ENCODE measurements at places on chromosomes 2 and 18.

DNA sequence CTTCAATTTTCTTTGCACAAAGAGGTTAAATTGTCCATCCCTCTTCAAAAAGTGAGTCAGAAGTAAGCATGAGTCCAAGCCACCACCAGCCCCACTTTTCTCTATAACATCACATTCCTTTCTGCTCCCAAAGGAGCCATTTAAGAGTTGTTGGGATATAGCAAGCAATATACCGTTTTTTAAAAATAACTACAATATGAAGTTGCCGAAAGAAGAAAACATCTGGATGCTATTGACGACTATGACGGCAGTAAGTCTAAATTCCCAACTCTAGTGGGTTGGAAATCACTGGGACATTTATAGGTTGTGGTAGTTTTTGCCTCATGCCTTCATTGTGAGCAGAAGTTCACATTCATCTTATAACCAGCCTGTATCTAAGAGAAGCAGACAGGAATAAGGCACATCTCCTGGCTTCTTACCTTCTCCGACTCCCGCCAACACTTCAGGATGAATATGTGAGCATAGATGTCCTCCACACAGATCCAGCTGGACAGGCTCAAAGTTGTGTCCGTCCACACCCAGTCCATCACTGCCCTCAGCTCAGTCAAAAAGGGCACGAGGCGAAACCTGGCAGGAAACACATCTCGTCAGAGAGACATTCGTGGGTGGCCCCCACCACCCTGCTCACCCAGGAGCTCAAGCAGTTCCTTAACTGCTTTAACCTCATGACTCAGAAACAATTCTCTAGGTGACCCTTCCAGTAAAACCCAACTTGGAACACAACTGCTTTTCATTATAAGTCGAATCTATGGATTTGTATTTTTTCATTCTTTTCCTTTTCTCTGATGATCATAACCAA lies 163.6 kb downstream of the NAPG start:
- no peak for DNase-seq
- no peak overlapping the region for H3K4me3 ChIP-seq
- H3K27me3 ChIP-seq = peaks cover 2% of the 10 kb centered on the region

DNA sequence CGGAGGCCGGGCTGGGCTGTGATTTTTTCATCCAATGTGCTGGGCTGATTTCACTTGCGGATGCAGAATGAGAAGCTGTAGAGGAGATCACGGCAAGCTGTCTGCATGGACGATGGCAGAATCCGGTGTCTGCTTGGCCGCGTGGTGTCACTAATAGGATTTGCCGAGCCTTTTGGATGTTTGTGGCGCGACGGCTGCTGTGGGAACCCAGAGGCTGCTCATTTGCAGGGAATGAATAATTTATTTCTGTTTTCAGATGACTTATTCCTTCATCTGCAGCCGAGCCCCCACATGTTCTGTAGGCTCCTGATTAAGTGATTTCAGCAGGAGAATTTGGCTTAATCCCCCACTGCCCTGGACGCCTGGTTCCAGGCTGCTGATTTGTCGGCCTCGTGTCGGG lies 62.6 kb downstream of the ODC1 start:
- peaks cover 89% of the 10 kb centered on the region for H3K4me1 ChIP-seq
- no peaks in the 10 kb centered on the region for H3K27me3 ChIP-seq
- no peak for DNase-seq
- H3K4me3 ChIP-seq = no peak overlapping the region

DNA sequence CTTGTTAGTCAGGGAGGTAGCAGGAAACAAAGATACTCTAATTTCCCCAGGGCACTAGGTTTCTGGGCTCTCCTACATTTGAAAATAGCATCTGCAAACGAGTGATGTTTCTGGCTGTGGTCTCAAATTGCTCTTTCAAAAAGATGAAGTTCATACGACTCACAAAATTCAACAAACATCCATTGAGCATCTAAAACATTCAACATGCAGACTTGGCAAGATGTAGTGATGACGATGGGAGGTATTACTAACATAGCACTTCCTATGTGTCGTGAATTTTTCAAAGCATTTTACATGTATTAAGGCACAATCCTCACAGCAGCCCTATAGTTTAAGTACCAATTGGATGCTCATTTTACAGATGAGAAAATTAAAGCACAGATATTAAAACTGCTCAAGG lies 5.2 kb downstream of the CCBE1 start:
- no peak overlapping the region for H3K27ac ChIP-seq
- no peak overlapping the region for H3K4me3 ChIP-seq
- DNase-seq = no peak
- H3K36me3 ChIP-seq = no peaks in the 10 kb centered on the region
- peaks cover 5% of the 10 kb centered on the region for H3K4me1 ChIP-seq

DNA sequence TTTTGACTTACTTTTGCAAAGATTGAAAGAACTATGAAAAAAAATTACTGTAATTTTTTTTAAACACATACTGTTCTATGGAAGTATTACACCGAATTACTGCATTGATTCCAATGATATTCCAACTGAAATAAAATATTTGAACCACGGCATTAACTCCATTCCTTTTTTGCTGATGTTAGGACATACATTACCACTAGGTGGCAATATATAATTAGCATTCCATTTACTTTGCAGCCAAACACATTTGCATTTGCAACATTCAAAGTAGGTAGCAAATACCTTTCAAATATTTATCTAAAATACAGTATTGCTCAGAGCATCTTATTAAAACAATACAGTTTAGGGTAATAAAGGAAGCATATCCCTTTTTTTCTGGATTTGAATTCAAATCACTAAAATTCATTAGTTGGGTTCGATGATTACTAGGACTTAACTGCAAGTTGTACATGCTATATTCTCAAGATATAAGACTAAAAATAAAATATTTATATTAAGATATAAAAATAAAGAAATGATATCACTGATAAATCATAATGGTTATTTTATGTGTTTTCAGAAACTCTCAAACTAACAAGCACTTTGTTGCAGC lies 31.3 kb downstream of the LANCL1 start:
- peaks cover 50% of the 10 kb centered on the region for H3K36me3 ChIP-seq
- peaks cover 4% of the 10 kb centered on the region for H3K4me1 ChIP-seq
- no peak for DNase-seq
- no peaks in the 10 kb centered on the region for H3K27me3 ChIP-seq
- no peak overlapping the region for H3K4me3 ChIP-seq

DNA sequence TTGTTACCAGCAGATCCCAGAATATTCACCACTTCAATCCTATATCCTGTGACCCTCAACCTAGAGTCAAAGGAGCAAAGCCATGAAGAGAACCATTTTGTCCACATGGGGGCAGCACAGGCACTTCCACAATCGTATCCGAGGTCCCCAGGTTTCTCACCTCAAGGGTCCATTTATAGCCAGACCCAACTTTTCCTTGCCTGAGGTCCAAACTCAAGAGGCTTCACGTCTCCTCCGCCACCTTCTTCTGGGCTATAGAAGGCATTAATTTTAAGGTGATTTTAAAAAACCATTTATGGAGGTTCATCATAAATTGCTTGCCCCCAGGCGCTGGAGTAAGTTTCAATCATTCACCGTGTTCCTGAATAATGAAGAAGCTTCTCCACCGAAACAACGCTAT lies 111.6 kb upstream of the NABP1 start:
- H3K27ac ChIP-seq = no peak overlapping the region
- H3K36me3 ChIP-seq = no peaks in the 10 kb centered on the region
- peaks cover 20% of the 10 kb centered on the region for H3K4me1 ChIP-seq
- H3K27me3 ChIP-seq = peaks cover 11% of the 10 kb centered on the region

- DNase-seq = no peak
- H3K4me1 ChIP-seq = peaks cover 10% of the 10 kb centered on the region
- H3K36me3 ChIP-seq = peaks cover 42% of the 10 kb centered on the region
- no peak overlapping the region for H3K4me3 ChIP-seq
- H3K27me3 ChIP-seq = no peaks in the 10 kb centered on the region
Observed at GRCh38 chr18:79974025-79974654, 9.7 kb downstream of the HSBP1L1 start.

GRCh38 chr18:74337155-74337911 lies 21.7 kb downstream of the C18orf63 start:
- peaks cover 2% of the 10 kb centered on the region for H3K27me3 ChIP-seq
- H3K27ac ChIP-seq = no peak overlapping the region
- H3K4me3 ChIP-seq = no peak overlapping the region
- no peaks in the 10 kb centered on the region for H3K4me1 ChIP-seq
- no peaks in the 10 kb centered on the region for H3K36me3 ChIP-seq

GRCh38 chr2:240349133-240350005 lies 86.1 kb upstream of the GPC1 start:
- H3K27me3 ChIP-seq = peaks cover 8% of the 10 kb centered on the region
- no peaks in the 10 kb centered on the region for H3K36me3 ChIP-seq
- no peak overlapping the region for H3K4me3 ChIP-seq
- no peak overlapping the region for H3K27ac ChIP-seq

DNA sequence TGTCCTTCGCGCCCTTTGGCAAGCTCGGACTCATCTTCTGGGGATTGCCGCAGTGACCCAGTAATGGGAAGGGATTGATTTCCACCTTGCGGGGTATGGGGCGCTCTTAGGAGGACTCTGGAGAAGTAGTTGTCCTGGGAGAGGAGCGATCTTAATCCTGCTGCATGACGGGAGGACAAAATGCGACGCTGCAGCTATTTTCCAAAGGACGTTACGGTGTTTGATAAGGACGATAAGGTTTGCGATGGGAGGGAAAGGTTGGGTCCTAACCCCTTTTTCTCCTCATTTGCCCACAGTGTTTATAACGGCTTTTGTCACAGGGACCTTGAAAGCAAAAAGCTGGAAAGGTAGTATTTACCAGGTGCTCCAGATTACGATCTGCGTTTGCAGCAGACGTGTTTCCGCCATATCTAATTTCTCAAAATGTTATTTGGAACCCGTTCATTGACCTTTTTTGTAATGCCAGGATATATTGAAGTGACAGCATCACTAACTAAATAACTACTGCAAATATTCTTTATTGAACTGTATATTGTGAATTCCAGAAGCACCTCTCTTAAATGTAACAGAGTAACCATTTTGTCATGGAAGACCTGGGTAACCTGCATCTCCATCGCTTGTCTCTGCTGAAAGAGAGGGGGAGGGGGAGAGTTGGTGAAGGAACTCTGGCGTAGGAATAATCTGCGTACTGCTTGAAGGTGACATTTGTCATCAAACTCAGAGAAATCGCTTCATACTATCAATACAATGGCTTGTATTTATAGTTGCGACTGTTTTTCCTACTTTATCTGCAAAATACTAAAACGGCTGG lies 590 bp downstream of the MDH1 start:
- peak overlapping the region; percentile 94 for H3K27ac ChIP-seq
- H3K4me1 ChIP-seq = peaks cover 34% of the 10 kb centered on the region
- DNase-seq = no peak
- peak overlapping the region; percentile 99 for H3K4me3 ChIP-seq
- peaks cover 8% of the 10 kb centered on the region for H3K36me3 ChIP-seq
- no peaks in the 10 kb centered on the region for H3K27me3 ChIP-seq

GRCh38 chr18:23877371-23877770 lies 137.2 kb upstream of the TTC39C start:
- no peaks in the 10 kb centered on the region for H3K27me3 ChIP-seq
- no peak overlapping the region for H3K27ac ChIP-seq
- no peak overlapping the region for H3K4me3 ChIP-seq
- DNase-seq = no peak
- H3K4me1 ChIP-seq = peaks cover 9% of the 10 kb centered on the region
